ENCODE measurements at places on chromosomes 3 and 15.

- DNase-seq = no peak
Measured at GRCh38 chr3:123020709-123021108, 6.9 kb downstream of the SEMA5B start.

GRCh38 chr3:133899311-133899710 is 3.6 kb upstream of the RAB6B start:
- no peak for DNase-seq

- DNase-seq = no peak
Measured at GRCh38 chr3:174202561-174202960, 656.6 kb upstream of the NAALADL2 start.

DNA sequence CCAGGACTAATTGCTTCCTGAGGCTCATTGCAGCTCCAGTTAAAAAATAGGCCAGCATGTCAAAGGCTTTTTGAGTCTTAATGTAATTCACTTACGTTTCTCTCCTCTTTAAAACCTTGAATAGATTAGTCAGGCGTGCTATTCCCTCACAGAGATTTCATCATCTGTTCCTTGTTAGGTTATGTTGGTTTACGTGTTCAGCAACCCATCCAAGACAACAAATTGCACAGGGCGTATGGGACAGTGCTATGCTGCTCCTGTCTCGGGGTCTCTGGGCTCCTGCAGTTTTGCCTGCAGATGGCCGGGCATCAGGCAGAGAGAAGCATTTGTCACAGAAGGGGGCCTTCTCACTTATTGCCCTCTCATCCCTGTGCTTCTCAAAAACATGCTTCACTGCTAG is 117.1 kb downstream of the CHDH start:
- DNase-seq = no peak

DNA sequence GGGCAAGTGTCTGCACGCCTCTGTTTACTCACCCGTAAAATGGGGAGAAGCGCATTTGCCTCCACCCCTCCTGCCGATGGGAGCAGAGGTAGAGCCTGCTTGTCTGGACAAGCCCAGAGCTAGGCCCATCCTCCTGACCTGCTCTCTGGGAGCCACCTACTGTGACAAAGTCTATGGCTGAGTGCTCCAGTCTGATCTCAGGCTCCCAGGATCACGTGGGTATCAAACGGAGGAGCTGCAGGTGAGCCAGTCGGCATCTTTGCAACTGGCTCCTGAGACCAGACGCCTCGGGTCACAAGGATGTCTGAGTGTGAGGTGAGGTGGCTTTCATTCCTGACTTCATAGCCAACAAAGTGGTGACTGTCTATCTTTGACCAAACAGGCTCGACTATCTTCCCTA is 2.1 kb upstream of the ALDH1A3 start:
- DNase-seq = no peak
